ENCODE measurements at places on chromosomes 12 and 14.

GRCh38 chr12:74488134-74488533, 49.5 kb upstream of the ATXN7L3B start:
- DNase-seq = no peak

DNA sequence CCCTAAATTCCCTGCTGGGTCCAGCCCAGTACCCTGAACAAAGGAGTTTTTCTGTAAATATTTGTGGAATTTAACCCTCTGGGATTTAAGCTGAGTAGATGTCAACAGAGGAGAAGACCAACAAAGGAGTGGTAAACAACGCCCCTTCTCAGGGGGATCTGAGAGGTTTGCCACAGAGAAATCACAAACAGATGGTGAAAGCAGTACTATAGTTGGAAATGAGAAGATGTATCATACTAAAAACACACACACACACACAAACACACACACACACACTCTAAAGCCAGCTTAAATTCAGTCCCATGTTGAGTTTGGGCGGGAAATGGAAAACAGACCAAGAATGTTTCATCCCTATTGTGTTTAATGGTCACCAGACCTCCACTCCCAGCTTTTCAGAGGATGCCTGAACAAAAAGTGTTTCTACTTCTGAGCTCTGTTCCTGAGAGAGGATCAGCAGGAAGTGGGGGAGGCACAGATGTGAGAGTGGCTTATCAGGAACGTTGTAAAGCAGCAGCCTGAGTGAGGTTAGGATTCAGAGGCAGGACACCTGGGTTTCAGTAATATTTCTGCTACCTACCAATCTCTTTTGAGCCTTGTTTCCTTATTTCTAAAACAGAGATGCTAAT, 3.2 kb downstream of the BIN2 start:
- DNase-seq = peak; percentile 39

- no peak for DNase-seq
Observed at GRCh38 chr12:132182711-132183365, 38.6 kb downstream of the NOC4L start.

GRCh38 chr12:3055704-3056467, 21.3 kb upstream of the TSPAN9 start:
- no peak for DNase-seq

DNA sequence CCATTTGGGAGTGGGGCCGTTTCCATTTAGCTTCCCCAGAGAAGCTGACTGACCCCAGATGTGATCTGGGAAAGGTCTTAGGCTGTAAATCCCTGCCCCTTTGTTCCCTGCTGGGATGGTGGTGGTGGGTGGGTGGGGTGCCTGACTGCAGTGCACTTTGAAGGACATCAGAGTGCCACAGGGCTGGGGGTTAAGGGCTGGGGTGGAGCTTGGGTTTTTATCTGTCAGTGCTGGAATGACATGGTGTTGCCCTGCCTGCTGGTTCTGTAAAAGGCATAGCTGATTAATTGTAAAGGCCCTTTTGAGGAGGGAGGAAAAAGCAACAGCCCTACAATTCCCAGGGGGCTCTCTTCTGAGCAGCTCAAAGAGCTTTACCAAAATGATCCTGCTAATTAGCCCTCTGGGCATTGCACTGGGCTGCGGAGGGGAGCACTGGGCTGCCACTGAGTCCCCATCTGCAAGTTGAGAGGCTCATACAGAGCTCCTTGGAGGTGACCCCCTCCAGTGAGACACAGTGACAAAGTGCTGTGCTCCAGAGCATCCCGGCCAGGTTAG, 21.1 kb downstream of the PLEKHG3 start:
- DNase-seq = no peak

- DNase-seq = no peak
Observed at GRCh38 chr14:33899723-33900341, 51.0 kb downstream of the EGLN3 start.

DNA sequence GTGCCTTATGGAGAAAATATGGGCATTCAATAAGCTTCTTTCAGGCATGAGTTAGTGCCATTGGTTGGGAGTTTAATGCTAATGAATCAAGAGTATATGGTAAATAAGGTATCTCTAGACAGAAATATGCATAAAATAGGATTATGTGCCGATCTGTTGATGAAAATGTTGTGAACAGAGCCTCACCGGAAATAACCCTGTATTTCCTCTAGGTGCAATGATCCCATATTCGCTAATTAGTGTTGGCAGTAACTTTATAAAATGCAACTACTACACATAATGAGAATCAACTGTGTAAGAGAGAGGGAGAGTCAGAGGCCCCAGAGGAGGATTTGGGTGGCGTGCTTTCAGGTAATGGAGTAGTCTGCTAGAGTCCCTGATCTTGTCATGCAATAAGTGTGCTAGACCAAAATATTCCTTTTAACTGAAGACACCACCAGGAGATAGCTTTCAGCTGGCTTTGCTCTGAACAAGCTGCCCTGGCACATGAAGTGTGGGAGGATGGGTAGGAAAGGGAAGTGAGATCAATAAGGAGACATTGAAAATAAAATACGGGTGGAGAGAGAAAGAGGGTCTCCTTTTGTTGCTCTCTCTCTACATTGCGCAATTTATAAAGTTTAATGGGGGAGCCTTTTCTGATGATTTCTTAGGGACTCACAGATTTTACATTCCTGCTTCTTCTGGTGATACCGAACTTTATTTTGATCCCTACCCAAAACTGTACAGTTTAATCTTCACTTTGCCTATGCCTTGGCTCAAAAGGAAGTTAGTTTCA, 68.6 kb upstream of the PLXNC1 start:
- no peak for DNase-seq

GRCh38 chr12:132511516-132512196, 21.7 kb downstream of the FBRSL1 start:
- DNase-seq = no peak

DNA sequence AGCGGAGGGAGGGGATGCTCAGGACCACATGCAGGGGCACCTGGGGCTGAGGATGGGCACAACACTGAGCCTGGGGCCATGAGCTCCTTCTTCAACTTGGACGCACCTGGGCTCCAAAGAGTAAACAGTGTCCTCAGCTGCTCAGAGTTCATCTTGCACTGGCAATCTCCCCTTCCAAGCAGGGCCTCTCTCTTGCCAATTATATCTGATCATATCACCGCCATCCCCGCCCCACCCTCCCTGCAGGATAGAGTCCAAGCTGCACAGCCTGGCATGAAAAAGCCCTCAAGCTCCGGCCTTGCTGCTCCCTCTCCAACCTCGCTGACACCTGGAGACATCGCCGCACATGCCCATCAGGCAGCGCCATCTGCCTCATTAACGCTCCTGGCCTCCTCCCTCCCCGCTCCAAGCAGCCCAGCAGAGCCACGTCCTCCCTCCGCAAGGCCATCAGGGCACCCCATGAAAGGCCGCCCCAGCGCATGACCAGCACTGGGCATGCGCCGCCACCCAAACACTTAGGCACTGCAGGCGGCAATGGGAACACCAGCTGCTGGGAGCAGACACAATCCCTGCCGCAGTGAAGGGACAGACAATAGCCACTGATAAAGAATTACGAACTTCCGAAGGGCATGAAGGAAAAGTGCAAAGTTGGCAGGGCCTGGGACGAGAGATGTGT, 88.8 kb downstream of the CHGA start:
- no peak for DNase-seq

GRCh38 chr12:98646294-98647090, 1.4 kb downstream of the APAF1 start:
- peak; percentile 12 for DNase-seq

DNA sequence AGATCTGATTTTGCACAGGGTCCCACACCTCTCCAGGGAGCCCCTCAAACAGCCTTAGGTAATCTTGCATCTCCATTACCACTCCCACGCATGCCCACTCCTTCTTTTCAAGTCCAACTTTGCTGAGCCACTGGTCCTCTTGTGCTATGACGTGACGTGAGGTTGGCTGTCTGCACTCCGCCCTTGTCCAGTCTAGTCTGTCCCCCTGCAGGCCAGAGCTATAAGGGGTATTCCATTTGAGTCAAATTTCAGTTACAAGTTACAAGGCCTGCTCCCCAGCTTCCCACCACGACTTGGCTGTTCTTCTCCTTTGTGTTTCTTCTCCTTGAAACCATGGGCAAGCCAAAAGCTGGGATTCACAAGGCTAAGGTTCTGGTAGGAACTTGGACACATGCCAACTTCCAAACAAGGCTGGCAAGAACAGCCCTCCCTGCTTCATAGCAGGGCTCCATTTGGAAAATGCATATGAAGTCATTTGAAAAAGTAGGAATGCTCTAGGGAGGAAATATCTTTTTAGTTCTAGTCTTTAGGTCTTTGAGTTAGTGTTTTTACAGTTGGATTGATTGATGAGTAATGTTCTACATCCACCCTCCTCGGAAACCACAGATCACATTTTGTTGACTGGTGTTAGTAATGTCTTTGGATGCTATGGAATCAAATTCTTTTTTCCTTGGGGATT, 49.1 kb downstream of the KCNA1 start:
- no peak for DNase-seq

GRCh38 chr12:89427508-89428156, 75.3 kb upstream of the DUSP6 start:
- DNase-seq = peak; percentile 26

- no peak for DNase-seq
Observed at GRCh38 chr12:48592591-48593086, 22.8 kb upstream of the LALBA start.

DNA sequence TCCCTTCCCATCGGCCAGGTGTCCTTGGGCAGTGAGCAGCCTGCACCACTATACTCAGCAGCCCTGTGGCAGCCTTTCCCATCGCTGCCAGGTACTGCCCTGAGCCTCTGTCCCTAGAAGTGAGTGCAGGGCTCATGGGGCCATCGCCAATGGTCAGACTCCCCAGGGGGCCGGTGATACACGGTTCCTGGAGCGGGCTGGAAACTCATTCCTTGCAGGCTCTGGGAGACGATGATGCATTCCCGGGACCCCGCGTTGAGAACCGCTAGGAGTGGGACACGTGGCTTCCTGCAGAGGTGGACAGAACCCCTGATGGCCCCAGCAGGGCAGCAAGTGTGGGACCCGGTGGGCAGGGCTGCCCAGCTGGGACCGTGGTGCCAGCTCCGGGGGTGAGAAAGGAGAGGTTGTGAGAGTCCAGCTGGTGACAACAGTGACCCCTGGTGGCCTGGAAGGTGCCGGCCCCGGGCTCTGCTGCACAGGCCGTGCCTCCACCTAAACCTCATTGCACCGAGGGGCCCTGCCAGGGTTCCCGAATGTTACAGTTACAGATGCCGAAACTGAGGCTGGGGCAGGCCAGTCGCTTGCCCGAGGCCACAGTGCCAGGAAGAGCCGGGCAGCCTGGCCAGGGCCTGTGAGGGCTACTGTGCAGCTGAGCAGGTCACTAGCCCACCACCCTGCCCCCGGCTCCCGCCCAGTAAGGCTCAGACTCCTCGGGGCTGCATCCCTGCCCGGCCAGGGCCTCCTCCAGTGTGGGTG, 33.8 kb downstream of the FBRSL1 start:
- DNase-seq = peak; percentile 64

GRCh38 chr12:7374423-7375144, 69.4 kb downstream of the CD163L1 start:
- no peak for DNase-seq

- DNase-seq = no peak
Observed at GRCh38 chr14:55398679-55399078, 13.0 kb downstream of the ATG14 start.

DNA sequence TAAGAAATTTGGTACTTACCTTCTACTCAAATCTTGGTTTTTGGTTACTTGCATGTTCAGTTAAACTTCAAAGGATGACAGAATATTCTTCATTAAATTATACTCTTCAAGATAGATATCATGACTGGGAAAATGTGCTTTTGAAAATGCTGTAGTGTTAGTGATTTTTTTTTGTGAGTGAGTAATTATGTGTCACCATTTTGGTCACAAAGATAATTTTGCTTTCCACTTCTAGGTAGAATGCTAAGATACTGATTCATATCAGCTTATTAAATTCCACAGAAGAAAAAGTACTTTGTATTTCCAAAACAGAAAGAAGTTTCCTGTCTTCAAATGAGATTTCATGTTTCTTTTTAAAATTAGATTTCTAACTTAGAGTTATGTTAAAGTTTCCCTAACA, 61.2 kb downstream of the ATXN7L3B start:
- DNase-seq = no peak

DNA sequence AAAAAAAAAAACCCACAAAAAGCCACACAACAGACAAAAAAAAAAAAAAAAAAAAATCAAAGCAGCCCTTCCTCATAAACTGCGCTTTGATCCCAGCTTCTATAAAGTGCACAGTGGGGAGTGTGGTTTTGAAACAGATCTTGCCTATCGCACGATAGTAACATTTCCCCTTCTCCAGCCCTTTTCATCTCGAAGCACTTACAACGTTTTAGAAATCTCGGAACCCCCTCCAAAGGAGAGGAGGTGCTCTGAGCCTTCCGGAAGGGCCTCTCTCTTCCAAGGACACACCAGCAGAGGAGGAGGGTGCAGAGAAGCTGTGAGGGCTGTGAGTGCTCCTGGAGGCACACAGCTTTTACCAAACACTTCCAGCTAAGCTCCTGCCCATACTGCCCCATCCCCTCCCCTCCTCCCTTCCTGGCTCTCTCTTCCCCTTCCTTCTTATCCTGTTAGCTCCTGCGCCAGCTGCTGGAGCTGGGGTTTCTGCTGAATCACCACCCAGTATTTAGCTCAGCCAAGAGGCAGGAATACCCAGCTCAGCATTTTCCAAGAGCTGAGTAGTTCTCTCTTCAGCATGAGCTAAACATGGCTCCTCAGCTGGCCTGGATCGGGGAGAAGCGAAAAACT, 28.4 kb downstream of the SLC7A8 start:
- no peak for DNase-seq

DNA sequence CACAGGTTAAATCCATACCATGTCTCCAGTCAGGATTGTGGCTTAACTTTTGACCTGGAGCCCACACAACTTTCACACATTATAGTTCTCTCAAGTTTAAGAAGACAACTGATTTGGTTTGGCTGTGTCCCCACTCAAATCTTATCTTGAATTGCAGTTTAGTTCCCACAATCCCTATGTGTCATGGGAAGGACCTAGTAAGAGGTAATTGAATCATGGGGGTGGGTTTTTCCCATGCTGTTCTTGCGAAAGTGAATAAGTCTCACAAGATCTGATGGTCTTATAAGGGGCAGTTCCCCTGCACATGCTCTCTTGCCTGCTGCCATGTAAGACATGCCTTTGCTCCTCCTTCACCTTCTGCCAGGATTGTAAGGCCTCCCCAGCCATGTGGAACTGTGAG, 38.2 kb upstream of the PARP11 start:
- no peak for DNase-seq

- DNase-seq = no peak
Observed at GRCh38 chr12:94255006-94255405, 106.6 kb downstream of the PLXNC1 start.

- DNase-seq = no peak
Observed at GRCh38 chr14:60273956-60274355, 24.9 kb downstream of the PPM1A start.

DNA sequence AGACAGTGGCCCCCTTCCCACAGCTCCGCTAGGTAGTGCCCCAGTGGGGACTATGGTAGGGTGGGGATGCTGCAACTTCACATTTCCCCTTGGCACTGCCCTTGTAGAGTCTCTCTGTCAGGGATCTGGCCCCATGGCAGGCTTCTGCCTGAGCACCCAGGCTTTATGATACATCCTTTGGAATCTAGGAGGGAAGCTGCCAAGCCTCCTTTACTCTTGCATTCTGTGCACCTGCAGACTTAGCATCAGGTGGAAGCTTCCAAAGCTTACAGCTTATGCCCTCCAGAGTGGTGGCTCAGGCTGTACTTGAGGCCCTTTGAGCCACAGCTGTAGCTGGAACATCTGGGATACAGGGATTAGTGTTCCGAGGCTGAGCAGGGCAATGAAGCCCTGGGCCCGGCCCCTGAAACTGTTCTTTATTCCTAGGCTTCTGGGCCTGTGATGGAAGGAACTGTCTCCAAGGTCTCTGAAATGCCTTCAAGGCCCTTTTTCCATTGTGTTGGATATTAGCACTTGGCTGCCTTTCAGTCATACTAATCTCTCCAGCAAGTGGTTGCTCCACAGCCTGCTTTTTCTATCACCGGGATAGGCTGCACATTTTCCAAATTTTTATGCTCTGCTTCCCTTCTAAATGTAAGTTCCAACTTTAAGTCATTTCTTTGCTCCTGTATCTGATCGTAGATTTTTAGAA, 22.2 kb upstream of the OR6J1 start:
- no peak for DNase-seq

All from thymus (tissue), 14 donors.